Tibial nerve (tissue), 4 donors: ENCODE measurements at places on chromosomes 13 and 19.

DNA sequence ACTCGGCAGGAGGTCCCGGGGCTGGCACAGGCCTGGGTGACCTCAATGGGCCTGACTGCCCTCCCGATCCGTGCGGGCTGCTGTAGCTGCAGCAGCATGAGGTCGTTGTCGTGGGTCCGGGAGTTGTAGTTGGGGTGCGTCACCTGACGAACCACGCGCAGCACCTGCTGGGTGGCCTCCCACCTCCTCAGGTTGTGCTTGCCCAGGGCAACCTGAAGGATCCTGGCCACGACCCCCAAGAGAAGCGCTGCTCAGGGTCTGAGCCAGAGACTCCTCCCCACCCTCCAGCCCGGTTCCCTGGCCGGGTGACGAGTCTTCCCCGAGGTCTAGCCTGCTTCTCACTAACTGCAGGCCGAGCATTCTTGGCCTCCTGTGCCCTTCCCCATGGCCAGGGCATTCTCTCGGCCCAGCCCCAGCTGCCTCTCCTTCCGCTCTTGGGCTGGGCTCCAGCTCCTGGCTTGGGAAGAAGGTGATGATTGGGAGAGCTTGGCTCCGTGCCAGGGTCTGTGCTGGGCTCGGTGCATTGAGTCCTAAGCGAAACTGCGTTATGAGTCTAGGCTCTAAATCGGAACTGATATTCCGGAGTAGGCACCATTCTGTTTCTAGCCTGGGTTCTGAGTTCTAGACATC, 3.1 kb downstream of the KLK14 start:
- H3K27ac ChIP-seq, result no peak overlapping the region
- no peaks in the 10 kb centered on the region for H3K4me1 ChIP-seq
- H3K36me3 ChIP-seq, result no peaks in the 10 kb centered on the region
- DNase-seq, result no peak
- peaks cover 3% of the 10 kb centered on the region for H3K27me3 ChIP-seq

DNA sequence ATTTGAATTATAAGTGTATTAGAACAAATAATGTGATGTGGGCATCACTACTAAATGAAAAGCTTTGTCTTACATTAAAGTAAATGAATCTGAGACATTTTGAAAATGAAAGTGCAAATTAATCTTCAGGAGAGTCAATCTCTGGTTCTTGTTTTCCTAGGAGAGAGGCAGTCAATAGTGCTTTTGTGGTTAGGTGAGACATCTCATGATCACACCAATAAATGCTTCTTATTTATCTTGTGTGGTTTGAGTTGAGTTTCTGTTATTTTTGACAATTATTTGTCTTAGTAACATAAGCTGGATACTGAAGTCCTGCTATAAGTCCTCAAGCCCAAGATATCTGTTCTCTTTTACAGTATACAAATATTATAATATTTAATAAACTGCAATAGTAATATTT, 1378.0 kb upstream of the PCDH9 start:
- H3K27me3 ChIP-seq, result no peaks in the 10 kb centered on the region
- H3K36me3 ChIP-seq, result no peaks in the 10 kb centered on the region
- H3K4me1 ChIP-seq, result no peaks in the 10 kb centered on the region
- no peak overlapping the region for H3K4me3 ChIP-seq

GRCh38 chr19:33434886-33435705, 61.6 kb downstream of the CEBPG start:
- peaks cover 20% of the 10 kb centered on the region for H3K36me3 ChIP-seq
- H3K4me3 ChIP-seq, result no peak overlapping the region
- H3K27me3 ChIP-seq, result no peaks in the 10 kb centered on the region
- H3K4me1 ChIP-seq, result no peaks in the 10 kb centered on the region
- DNase-seq, result no peak

DNA sequence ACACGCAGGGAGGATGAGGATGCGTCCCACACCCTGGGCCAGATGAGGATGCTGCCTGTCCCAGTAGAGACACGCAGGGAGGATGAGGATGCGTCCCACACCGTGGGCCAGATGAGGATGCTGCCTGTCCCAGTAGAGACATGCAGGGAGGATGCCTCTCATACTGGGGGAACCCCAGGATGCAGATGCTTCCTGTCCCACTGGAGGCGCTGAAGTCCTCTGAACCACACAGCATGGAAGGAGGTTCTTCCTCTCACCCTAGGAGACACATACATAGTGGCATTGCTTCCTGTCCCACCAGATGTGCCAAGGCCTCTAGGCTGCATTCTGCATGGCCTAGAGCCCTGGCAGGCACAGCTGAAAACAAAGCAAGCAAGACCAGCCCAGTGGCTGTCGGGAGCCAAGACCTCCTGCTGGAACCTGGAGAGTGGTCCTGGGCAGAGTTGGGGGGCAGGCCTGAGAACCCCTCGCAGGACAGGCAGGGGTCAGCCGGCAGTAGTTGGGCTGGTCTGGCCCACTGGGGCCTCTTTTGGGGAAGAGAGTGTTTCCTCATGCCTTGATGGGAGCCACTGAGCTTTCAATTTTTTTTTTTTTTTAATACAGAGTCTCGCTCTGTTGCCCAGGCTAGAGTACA, 4.3 kb downstream of the HPN start:
- H3K4me1 ChIP-seq, result peaks cover 33% of the 10 kb centered on the region
- H3K36me3 ChIP-seq, result no peaks in the 10 kb centered on the region
- H3K27me3 ChIP-seq, result no peaks in the 10 kb centered on the region
- H3K27ac ChIP-seq, result no peak overlapping the region
- no peak for DNase-seq

DNA sequence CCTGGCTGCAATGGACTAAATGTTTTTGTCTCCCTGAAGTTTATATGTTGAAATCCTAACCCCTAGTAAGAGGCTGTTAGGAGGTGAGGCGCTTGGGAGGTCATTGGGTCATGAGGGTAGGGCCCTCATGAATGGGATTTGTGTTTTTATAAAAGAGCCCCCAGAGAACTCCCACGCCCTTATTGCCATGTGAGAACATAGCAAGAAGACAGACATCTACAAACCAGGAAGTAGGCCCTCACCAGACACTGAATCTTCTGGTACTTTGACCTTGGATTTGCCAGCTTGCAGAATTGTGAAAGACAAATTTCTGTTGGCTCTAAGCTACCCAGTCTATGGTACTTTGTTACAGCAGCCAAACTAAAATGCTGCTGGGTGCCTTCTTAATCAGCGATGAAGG, 96.1 kb upstream of the SPATA13 start:
- DNase-seq, result no peak
- H3K4me3 ChIP-seq, result no peak overlapping the region
- peaks cover 17% of the 10 kb centered on the region for H3K4me1 ChIP-seq
- H3K36me3 ChIP-seq, result no peaks in the 10 kb centered on the region

DNA sequence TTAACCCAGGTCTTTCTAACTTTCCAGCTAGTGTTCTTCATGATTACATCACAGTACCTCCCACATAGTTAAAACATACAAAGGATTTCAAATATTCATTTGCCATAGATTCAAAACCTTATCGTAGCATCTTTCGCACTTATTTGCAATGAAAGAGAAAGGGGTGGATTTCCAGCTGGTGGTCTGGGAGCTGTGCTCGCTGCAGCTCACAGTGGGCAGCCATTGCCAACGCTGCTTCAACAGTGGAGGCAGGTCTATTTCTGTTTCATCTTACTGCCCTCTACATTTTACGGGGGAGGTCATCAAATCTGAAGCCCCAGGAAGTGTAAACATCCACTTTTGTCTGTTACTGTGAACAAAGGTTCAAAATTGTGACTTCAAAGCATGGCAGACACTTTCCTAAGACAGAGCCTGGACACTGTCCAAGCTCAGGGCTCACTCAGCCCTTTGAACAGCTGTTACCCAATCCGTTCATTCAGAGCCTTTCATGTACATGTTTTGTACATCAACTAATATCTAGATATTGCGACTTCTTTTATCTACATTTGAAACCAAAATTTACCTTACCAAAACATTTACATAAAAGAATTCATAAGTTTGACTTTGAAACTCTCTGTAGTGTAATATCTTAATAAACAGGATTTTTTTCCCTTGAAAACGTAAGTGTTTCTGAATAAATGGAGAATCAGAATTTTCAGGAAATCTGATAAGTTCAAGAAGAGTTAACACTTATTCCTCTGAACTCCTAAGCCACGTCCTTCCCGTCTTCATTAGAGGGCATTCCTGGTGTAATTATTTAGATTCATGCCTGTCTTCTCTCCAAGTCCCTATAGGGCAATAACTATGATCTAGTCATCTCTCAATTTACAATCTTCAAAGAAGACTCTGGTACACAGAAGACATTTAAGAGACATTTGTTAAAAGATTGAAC, 25.1 kb downstream of the STARD13 start:
- H3K27me3 ChIP-seq, result no peaks in the 10 kb centered on the region
- peak overlapping the region; percentile 97 for H3K27ac ChIP-seq
- peaks cover 28% of the 10 kb centered on the region for H3K4me1 ChIP-seq
- DNase-seq, result no peak
- no peak overlapping the region for H3K4me3 ChIP-seq

DNA sequence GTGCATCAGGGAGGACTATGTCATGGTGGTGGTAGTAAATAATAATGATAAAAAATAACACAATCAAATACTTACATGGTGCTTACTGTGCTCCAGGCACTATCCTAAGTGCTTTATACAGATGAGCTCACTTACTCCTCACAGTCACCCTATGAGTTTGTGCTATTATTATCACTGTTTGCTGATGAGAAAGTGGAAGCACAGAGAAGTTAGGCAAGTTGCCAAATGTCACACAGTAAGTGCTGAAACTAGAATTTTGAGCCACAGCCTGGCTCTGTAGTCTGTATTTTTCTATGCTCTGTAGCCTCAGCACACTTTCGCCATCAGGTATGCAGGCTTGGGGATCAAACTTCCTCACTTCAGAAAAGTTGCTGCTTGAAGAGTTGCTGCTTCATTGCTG, 46.6 kb downstream of the HTR2A start:
- DNase-seq, result no peak
- H3K4me1 ChIP-seq, result no peaks in the 10 kb centered on the region
- H3K27ac ChIP-seq, result no peak overlapping the region

GRCh38 chr19:49474542-49474924, 518 bp downstream of the FLT3LG start:
- H3K27me3 ChIP-seq, result no peaks in the 10 kb centered on the region
- DNase-seq, result no peak
- peaks cover 13% of the 10 kb centered on the region for H3K4me1 ChIP-seq
- peaks cover 10% of the 10 kb centered on the region for H3K36me3 ChIP-seq

- H3K27me3 ChIP-seq, result no peaks in the 10 kb centered on the region
- peak overlapping the region; percentile 95 for H3K4me3 ChIP-seq
- H3K27ac ChIP-seq, result peak overlapping the region; percentile 45
- no peaks in the 10 kb centered on the region for H3K36me3 ChIP-seq
These were observed 6.8 kb upstream of the DGKH start for GRCh38 chr13:42041684-42042035.

GRCh38 chr13:26017196-26017921, 34.5 kb downstream of the SHISA2 start:
- H3K4me3 ChIP-seq, result no peak overlapping the region
- DNase-seq, result no peak
- no peak overlapping the region for H3K27ac ChIP-seq
- H3K4me1 ChIP-seq, result peaks cover 10% of the 10 kb centered on the region

DNA sequence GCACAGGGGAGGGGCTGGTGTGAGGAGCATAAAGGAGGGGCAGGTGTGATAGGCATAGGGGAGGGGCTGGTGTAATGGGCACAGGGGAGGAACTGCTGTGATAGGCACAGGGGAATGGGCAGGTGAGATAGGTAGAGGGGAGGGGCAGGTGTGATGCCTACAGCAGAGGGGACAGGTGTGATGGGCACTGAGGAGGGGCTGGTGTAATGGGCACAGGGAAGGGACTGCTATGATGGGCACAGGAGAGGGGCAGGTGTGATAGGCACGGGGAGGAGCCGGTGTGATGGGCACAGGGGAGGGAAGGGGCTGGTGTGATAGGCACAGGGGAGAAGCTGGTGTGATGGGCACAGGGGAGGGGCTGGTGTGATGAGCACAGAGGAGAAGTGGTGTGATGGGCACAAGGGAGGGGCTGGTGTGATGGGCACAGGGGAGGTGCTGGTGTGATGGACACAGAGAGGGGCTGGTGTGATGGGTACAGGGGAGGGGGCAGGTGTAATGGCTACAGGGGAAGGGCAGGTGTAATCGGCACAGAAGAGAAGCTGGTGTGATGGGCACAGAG, 39.5 kb upstream of the POP4 start:
- no peak overlapping the region for H3K27ac ChIP-seq
- DNase-seq, result no peak
- H3K27me3 ChIP-seq, result peaks cover 14% of the 10 kb centered on the region
- H3K36me3 ChIP-seq, result no peaks in the 10 kb centered on the region
- no peak overlapping the region for H3K4me3 ChIP-seq
- H3K4me1 ChIP-seq, result no peaks in the 10 kb centered on the region

DNA sequence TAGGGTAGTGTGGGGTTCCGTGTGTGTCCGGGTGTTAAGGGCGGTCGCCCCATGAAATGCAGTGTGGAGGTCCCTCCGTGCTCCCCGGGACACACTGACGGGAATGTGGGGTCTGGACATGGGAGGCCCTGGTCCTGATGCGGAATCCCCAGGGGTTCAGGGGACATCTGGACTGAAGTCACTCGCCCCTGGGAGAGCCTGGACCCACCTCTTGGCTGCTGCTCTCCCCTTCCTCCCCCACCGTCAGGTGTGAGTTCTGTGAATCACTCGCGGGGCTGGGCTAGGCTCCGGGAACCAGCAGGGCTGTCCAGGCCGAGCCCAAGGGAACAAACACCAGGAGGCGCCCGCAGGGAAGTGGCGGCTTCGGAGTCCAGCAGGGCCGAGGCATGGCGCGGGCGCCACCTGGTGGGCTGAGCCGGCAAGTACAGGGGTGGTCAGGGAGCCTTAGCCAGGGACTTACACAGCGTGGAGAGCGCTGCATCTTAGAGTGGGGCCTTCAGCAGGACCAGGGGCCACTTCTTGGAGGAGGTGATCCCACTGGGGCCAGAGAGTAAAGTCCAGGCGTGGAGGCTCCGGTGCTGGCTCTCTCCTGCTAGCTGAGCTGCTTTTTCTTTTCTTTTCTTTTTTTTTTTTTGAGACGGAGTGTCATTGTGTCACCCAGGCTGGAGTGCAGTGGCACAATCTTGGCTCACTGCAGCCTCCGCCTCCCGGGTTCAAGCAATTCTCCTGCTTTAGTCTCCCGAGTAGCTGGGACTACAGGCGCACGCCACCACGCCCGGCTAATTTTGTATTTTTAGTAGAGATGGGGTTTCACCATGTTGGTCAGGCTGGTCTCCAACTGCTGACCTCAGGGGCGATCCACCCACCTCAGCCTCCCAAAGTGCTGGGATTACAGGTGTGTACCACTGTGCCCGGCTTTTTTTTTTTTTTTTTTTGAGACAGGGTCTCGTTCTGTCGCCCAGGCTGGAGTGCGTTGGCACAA, 20.1 kb downstream of the WTIP start:
- H3K4me1 ChIP-seq, result peaks cover 55% of the 10 kb centered on the region
- H3K27me3 ChIP-seq, result no peaks in the 10 kb centered on the region
- peak overlapping the region; percentile 26 for H3K27ac ChIP-seq
- no peaks in the 10 kb centered on the region for H3K36me3 ChIP-seq
- DNase-seq, result peak; percentile 93
